Neural crest cell (in vitro differentiated cells): ENCODE measurements at places on chromosomes 2 and 18.

GRCh38 chr18:77101410-77102258 is 30.9 kb downstream of the MBP start:
- no peak for DNase-seq

- DNase-seq, result no peak
Measured at GRCh38 chr2:120604767-120605166, 130.9 kb upstream of the GLI2 start.

DNA sequence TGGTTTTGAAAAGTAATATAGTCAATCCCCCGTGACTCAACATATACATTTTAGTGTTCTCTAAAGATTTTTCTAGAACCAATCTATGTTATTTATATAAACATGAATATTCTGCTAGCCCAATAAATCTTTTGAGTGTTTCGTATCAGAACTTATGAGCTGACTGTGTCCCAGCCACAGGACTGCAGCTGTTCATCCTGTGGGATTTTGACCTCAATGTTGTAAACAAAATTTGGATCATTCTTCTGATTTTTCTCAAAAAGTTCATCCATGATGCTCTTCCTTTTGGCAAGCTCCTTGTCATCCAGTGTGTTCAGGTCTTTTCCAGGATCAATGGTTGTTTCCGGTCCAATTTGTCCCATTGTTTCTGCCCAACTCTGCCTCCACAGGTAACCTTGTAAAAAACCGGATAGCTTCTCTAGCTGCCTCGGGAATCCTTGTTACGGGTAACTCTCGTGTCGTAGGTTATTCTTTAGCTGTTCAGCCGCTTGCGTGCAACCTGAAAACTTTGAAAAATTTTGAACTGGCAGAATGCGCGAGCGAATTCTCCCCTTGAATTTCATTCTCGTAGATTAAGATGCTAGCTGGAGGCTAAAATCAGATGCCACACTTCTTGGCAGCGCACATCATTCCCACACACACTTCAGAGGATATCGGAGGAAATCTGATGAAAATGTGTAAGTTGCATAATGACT is 195.2 kb downstream of the SH3BP4 start:
- no peak for DNase-seq

- no peak for DNase-seq
Measured at GRCh38 chr18:12476955-12477354, 69.2 kb downstream of the PRELID3A start.

GRCh38 chr2:171723716-171724683 is 36.7 kb downstream of the DYNC1I2 start:
- DNase-seq, result no peak

DNA sequence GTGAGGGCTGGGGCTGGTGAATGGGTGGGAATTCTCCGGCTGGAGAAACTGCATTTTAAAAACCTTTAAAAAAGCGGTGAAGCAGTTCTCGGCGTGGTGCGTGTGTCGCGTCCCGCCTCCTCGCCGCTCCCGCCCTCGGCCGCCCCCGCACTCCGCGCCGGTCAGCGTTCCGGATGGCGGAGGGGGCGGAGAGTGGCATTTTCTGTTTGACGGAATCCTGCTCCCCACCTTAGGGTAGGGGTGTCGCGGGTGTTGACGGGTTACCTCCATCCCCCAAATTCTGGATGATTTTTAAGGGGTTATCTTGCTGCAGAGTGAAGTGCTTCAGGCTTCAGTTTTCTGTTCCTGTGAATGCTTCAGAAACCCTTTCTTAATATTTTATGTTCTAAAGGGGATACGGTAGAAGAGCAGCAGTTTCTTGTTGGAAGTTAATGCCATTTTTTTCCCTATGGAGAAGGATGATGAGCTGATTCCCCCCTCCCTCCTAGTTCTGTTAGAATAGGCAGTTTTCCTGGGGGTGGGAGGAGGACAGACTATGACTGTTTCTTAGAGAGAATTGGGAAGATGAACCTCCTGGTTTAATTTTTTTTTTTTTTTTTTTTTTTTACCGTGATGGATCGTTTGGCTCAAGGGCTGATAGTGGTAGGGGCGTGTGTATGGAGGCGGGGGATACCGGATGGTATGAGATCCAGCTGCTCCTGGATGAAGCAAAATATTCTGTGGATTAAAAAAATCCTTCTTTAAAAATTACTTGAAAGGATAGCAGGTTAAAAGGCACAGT is 756 bp downstream of the ABI2 start:
- peak; percentile 32 for DNase-seq

- peak; percentile 54 for DNase-seq
Measured at GRCh38 chr2:43070676-43071502, 155.5 kb downstream of the ZFP36L2 start.

DNA sequence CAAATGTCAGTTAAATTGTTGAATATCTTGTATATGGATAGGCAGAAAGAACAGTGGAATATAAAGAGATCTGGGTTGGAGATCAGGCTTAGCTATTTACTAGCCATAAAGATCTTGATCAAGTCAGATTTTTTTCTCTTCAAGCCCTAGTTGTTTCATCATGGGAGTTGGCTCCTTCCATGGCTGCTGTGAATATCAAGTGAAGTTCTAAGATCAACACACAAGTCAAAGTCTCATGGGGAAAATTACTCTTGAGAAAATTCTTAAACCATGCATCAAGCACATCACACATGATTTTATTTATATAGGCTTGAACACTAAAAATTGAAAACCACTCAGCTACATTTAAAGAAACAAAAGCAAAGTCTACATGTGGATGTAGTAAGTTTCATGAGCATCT is 79.8 kb downstream of the C1D start:
- no peak for DNase-seq

DNA sequence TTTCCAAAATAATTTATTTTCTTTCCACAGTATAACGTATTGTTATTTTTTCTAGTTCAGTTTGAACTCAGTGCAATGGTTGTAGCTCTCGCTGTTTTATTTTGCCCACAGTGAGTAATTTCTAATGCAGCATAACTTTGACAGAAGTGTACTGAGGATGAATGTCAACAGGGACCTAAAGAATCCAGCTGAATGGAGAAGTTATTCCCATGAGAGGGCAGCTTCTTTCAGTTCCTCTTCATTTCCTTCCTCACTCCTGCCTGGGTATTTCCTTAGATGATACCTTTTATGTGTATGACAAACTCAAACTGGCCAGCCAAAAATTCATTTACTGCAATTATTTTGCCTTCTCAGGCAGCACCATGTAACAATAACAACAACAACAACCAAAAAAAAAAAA is 1223.1 kb upstream of the ZEB2 start:
- no peak for DNase-seq

GRCh38 chr2:39657287-39657937 is 8.3 kb upstream of the TMEM178A start:
- DNase-seq, result no peak

GRCh38 chr2:86788165-86788564 is 2.5 kb downstream of the CD8A start:
- DNase-seq, result no peak

GRCh38 chr2:19312949-19313348 is 45.5 kb downstream of the OSR1 start:
- no peak for DNase-seq

DNA sequence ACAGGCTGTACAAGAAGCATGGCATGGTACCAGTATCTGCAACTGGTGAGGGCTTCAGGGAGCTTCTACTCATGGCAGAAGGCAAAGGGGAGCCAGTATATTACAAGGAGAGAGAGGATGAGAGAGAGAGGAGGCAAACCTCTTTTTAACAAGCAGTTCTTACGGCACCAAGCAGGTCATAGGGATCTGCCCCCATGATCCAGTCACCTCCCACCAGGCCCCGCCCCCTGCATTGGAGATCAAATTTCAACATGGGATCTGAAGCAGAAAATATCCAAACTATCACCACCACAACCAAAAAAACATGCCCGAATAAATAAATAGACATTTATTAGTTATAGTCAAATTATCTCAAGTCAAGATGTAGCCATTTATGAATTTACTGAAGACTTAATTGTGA is 14.5 kb upstream of the SLC35F5 start:
- no peak for DNase-seq

DNA sequence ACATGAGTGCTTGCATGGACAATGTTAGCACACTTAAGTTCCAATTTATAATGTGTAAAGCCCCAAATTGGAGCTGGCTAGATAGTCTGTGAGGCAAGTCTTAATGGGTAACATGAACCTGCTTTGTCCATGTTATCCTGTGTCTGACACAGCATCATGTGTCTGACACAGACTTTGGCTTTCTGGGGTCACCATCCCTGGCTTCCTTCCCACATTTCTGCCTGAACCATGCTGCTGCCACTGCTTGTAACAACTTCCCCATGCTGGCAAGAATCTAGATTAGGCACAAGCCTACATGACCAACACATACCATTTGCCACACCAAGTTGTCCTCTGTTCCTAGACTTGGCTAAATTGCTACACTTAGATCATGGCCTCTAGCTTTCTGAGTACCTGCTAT is 49.8 kb upstream of the ZBTB7C start:
- DNase-seq, result no peak

DNA sequence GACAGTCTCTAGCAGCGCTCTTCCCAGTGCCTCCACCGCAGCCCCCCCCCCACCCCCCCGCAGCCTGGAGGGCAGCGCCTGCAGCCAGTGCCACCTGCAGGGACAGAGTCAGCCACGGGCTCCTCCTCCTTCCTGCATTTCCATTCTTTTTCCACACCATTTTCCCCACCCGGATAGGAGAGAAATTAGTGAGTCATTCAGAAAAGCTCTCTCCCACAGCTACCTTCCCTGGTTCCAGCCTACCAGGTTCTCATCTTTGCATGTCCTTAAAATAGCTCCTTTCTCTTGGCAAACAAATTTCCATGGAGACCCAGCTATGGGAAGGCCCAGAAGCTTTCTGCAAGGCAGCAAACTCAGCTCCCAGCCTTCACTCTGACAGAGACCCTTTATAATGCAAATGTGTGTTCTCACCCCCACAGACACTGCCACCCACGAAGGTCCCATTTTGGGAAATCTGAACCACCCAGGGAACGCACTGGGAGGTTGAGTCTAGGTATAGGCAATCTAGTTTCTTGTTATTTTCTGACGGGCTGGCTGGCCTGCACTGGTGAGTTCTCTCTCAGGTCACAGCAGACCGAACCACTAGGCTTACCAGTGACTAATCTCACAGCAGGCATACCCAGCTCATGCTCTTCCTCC is 41.8 kb upstream of the ATG16L1 start:
- no peak for DNase-seq

GRCh38 chr2:147456779-147457178 is 388.1 kb upstream of the ACVR2A start:
- no peak for DNase-seq

DNA sequence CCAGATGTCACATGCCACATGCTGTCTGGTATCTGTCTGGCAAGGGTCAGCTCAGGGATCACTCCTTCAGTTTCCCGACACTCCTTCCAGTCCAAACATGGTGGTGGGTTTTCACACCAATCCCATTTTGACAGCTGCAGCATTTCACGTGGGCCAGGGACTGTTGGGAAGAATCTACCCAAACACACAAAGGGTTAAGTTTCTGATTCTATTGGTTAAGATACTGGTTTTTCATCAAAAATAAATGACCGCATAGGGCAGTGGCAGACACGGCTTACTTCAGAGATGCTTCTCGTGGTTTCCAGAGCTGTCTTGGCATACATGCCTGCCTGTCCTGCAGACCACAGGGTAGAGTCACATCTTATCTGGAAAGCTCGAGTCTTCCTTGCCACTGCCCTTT is 79.7 kb downstream of the PSMG2 start:
- no peak for DNase-seq

- no peak for DNase-seq
Measured at GRCh38 chr18:44786257-44786656, 105.6 kb downstream of the SETBP1 start.

DNA sequence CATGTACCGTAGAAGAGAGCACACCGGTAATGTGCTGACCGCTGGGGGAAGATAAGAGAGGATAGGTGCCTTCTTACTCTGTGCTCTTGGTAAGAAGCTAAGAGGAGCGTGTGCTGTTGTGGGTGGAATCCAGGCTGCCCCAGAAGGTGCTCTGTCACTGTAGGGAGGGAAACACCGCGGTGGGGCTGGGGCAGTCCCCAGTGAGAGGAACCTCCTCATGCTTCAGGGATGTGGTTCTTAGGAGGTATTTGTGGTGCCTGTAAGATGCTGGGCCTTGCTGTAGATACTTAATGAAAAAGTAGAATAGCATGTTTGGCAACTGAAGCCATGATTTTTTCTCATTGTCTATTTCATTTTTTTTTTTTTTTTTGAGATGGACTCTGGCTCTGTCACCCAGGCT is 1.1 kb downstream of the COLEC11 start:
- no peak for DNase-seq

DNA sequence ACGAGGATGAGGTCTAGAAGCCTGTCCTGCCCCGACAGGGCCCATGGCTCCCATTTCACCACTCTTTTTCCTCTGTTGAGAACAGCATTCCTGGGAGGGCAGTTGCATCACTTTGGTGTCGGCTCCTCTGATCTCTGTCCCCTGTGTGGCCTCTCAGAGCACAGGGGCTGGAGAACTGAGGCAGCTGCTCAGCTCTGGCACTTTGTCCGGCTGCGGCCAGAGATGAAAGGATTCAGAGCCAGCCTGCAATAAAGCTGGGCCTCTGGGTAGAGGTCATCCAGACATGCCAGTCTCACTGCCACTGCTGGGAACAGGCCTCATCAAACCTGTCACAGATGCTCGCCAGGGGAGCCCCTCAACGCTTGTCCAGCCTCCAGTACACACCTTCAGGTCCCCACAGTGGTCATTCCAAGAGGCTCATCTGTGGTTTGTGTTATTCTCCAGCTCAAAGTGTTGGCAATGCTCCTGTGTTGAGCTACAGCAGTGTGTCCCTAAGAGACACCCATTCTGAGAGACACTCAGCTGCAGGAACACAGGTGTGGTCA is 13.1 kb upstream of the ROCK2 start:
- DNase-seq, result no peak

DNA sequence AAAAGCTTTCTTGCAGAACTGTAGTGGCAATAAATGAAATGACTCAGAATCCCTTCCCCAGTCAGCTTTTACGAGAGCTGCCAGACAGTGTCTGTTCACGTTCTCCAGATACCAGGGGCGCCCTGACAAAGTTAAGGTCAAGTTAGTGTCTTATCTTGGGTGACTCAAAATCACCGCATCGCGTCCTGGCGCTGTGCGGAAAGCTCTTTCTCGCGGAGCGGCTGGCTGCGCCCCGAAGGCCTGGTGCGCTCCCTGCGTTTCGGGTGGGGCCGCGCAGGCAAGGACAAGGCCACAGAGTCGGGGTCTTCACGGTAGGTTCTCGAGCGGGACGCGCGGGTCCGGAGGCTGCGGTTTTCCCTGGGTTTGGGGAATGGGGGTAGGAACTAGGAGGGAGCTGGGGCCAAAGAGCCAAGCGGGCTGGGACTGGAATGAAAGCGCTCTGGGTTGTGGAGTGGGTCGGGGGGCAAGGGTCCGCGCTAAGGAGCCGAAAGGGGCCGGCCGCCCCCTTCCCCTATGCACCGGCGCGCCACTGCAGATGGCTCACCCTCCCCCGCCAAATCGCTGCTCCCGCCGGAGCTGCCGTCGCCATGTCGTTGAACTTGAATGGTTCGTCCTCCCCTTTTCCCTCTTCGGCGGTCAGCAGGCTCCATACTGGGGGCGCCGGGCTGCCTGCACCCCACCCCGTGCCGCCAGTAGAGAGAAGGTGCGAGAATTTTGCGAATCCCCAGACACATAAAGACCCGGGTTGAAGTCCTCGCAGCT is 2.6 kb upstream of the HOXD11 start:
- DNase-seq, result no peak

- DNase-seq, result no peak
Measured at GRCh38 chr2:121634354-121635307, 14.6 kb downstream of the CLASP1 start.

GRCh38 chr2:36812196-36812595 is 115.7 kb downstream of the VIT start:
- no peak for DNase-seq

- DNase-seq, result no peak
Measured at GRCh38 chr2:56227811-56228210, 44.0 kb downstream of the CCDC85A start.
